CD4-positive, alpha-beta T cell treated with Interferon gamma for 1 hour (primary cell): ENCODE measurements at places on chromosomes 13 and 19.
A peak's percentile ranks its signal among the peaks of the same experiment; 100 is the strongest.

GRCh38 chr13:113948034-113948742 lies 25.7 kb downstream of the C13orf46 start:
- no peak for DNase-seq

- no peak for DNase-seq
Measured at GRCh38 chr13:41905600-41906254, 55.2 kb downstream of the VWA8 start.

- no peak for DNase-seq
Measured at GRCh38 chr13:113996912-113997745, 23.3 kb upstream of the C13orf46 start.

DNA sequence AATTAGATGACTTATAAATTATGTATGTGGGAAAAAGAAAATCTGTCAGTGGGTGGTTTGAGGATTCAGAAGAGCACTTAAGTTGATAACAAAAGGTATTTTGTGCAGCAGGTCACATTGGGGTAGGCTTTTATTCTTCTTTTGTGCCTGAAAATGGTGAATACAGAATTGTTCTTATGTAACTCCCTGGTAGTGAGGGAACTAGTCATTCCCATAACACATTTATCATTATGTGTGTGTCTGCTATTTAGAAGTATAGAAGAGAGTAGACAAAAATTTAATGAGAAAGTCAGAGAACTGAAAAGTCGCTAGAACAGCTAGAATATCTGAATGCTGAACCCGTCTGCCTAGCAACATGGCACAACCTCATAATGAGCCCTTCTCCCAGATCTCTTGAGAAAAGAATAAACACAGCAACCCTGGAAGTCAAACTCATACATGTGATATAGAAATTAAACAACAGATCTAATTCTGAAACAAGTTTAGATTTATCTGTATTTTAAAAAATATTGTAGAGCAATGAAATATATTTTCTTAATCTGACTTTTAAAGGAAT lies 111.8 kb upstream of the EDNRB start:
- DNase-seq, result no peak

GRCh38 chr19:5588441-5588840 lies 20.7 kb upstream of the TINCR start:
- DNase-seq, result no peak

DNA sequence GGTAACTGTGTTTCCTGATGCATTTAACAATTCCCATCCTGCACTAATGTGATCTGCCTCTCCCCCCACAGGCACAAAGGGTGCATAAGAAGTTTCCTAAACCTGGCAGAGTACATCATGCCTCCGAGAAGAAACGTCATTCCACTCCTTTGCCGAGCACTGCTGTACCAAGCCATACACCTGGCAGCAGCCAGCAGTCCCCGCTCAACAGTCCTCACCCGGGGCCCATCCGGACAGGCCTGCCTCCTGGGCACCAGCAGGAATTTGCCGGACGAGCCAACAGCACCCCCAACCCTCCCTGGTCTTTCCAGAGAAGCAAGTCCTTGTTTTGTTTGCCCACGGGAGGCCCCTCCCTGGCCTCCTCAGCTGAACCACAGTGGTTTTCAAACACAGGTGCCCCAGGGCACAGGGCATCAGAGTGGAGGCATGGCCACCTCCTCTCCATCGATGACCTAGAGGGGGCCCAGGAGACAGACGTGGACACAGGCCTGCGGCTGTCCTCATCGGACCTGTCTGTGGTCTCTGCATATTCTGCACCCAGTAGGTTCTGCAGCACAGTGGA lies 58.3 kb downstream of the FAM124A start:
- no peak for DNase-seq

DNA sequence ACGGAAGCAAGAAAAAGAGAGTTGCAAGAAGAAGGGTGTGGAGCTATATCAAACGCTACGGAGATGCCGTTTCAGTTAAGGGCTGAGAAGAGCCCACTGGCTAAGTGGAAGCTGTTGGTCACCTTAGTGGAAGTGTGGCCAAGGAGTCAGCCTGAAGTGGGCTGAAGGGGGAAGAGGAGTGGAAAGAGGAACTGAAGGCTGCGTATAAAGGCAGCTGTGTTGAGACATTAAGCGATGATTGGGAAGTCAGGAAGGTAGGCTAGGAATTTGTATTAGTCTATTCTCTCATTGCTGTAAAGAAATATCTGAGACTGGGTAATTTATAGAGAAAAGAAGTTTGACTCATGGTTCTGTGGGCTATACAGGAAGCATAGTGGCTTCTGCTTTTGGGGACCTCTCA lies 14.1 kb upstream of the FRY start:
- DNase-seq, result peak; percentile 13

- DNase-seq, result no peak
Measured at GRCh38 chr13:42272804-42273175, 838 bp downstream of the AKAP11 start.

DNA sequence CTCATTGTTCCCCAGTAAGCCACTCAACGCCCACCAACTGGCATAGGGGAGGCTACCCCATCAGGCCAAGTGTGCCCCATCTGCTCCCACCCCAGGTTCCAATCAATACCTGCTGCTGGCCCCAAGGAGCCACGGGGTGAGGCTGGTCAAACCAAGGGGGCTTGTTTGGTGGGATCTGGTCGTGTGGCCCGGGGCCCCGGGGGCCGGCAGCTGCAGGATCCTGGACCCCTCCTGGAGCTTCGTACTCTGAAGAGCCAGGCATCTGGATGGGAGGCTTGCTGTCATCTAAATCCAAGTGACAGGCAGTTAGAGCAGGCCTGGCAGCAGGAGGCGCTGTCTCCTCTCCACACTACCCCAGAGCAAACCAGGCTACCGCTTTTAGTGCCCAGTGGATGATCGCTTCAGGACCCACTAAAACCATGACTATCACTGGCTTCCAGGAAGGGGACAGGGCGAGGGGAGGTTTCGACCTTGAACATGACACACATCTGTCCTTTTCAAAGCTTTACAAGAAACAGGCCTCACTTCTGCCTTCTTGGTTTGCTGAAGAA lies 14.2 kb downstream of the CHERP start:
- DNase-seq, result peak; percentile 34

GRCh38 chr19:4066176-4066606 lies 508 bp downstream of the ZBTB7A start:
- DNase-seq, result no peak

- DNase-seq, result no peak
Measured at GRCh38 chr19:44608391-44608821, 5.0 kb upstream of the IGSF23 start.

- DNase-seq, result no peak
Measured at GRCh38 chr13:98285852-98286594, 109.0 kb upstream of the RNF113B start.

DNA sequence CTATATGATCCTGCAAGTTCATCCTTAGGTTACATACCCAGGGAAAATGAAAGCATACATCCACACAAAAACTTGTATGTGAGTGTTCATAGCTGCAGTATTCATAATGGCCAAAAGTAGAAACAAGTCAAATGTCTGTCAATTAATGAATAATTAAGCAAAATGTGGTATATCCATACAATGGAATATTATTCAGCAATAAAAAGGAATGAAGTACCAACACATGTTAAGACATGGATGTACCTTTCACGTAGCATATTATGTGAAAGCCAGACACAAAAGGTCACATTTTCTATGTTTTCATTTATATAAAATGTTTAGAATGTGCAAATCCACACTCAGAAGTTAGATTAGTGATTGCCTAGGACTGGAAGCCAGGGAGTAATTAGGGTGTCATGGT lies 75.4 kb downstream of the ZNF429 start:
- DNase-seq, result no peak

DNA sequence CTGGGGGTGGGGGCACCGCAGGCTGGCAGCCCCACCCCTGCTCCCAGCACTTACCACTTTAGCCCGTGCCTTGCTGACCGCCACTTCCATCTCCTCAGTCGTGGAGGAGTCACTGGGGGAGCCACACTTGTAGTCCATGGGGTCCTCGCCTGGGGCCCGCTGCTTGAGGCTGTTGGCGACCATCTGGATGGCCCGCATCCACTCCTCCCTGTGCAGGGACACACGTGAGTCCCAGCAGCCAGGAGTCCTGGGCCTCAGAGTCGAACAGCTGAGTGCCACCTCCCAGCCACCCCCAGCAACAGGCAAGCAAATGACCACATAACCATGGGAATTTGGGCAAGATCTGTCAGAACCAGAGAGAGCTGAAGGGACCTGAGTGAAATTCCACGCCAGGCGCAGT lies 16.0 kb upstream of the CCNP start:
- DNase-seq, result no peak

DNA sequence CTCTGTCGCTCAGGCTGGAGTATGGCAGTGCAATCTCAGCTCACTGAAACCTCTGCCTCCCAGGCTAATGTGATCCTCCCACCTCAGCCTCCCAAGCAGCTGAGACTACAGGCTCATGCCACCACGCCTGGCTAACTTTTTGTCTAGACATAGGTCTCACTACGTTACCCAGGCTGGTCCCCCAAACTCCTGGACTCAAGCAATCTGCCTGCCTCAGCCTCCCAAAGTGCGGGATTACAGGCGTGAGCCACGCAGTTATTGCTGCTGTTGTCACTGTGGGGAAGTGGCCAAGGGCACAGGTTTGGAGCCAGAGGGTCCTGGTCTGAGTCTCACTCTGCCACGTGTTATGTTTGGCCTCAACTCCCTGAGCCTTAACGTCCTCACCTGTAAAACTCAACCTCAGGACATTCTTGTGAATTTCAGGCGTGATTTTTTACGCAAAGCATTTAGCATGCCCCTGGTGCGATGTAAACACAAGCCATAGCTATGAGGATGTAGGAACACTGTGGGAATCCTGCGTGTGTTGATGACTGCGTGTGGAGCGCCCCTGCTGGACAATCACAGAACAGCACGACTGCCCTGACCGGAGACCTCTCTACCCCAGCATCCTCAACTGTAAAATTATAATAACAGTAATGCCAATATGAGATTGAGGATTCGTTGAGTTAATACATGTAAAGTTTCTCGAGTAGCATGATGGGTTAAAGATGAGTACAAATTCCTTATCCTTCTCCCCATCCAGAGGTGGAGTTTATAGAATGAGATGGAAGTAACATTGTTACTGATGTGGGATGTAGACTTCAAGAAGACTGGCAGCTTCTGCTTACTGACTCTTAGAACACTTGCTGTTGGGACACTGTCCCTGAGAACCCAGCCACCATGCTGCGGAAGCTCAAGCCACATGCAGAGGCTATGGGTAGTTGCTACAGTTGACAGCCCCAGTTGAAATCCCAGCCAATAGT lies 41.8 kb upstream of the PNMA8B start:
- peak; percentile 42 for DNase-seq

DNA sequence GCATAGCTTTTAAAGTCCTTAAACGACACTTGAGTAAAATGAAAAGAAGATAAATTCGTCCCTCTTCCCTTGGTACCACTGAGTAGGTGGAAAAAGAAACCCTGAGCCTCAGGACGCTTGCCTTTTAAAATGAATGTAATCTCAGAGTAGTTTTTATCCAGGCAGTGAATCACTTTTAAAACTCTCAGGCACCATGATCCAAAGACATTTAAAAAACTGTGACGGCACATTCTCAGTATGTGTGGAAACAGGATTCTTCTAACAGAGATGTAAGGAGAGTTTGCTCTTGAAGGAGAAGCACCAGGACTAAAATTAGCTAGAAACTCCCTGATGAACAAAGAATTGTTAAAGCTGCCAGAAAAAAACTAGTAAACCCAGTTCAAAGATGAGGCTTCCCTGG lies 105.7 kb upstream of the SLC15A1 start:
- DNase-seq, result no peak

GRCh38 chr13:66506979-66507378 lies 723.2 kb downstream of the PCDH9 start:
- no peak for DNase-seq

GRCh38 chr13:96444676-96445075 lies 354.8 kb downstream of the HS6ST3 start:
- no peak for DNase-seq

GRCh38 chr13:31436478-31436877 lies 236.7 kb downstream of the B3GLCT start:
- no peak for DNase-seq

DNA sequence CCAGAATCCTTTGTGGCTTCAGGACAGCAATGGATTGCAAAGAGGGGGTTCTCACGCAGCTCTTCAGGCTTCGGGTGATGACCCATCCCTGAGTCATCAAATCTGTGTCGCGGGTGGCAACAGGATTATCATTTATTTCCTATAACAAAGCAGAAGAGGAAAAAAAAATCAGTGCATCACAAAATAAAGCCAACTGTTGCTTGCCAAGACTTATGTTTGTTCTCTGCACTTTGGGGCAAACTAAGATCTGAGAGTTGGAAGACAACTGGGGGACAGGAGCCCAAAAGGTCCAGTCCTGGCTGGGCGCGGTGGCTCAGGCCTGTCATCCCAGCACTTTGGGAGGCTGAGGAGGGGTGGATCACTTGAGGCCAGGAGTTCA lies 6.4 kb downstream of the GNA15 start:
- no peak for DNase-seq

DNA sequence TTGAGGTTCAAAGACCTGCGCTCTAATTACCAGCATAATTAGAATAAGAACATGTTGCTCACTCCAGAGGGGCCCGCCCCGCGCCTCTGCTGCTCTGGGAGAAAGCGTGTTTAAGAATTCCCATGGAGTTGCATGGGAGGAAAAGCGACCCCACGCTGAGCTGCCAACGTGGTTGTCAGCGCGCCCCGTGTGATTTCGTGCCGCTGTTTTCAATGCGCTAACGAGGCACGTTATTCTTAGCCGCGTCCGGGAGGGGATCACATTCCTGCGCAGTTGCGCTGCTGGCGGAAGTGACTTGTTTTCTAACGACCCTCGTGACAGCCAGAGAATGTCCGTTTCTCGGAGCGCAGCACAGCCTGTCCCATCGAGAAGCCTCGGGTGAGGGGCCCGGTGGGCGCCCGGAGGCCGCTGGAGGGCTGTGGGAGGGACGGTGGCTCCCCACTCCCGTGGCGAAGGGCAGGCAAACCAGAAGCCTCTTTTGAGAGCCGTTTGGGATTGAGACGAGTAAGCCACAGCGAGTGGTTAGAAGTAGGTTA lies 173.8 kb upstream of the SOX1 start:
- DNase-seq, result no peak

- no peak for DNase-seq
Measured at GRCh38 chr13:43411741-43412140, 375.0 kb downstream of the ENOX1 start.

GRCh38 chr13:73038064-73038463 lies 20.7 kb upstream of the KLF5 start:
- no peak for DNase-seq

DNA sequence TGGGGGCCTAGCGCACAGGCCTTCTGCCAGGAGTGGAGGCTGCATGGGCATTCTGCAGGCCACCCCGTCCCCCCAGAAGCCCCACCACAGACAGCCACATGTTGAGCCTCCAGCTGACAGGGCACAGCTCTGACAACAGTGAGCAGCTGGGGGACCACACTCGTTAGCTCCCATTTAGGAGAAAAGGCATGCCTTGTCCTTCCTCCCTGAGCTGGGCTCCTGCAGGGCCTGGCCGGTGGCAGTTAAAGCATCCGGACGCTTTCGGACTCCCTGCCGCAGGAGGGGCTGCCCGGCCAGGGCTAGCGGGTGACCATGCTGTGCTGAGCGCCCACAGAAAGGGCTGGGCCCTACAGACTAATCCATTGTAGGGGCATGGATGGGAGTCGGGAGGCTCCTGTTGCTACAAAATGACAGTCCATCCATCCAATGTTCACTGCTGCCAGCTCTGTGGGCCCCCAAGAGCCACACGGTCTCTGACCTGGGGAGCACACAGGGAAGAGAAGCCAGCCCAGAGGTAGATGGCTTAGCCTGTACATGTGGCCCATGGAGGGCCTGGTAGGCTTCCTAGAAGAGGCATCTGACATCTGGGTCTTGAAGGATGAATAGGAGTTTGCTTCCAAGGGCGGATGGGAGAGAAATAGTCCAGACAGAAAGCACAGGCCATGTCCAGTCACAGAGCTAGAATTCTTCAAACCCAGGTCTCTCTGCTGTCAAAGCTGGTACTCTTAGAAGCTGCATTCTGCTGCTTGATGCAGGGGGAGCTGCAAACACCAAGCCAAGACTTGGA lies 116.5 kb upstream of the VSTM2B start:
- no peak for DNase-seq
